NCI-H1092 (cell line): ENCODE measurements at places on chromosomes 7 and 10.
A peak's percentile ranks its signal among the peaks of the same experiment; 100 is the strongest.

GRCh38 chr7:30973292-30973691 is 9.5 kb downstream of the GHRHR start:
- DNase-seq = no peak

DNA sequence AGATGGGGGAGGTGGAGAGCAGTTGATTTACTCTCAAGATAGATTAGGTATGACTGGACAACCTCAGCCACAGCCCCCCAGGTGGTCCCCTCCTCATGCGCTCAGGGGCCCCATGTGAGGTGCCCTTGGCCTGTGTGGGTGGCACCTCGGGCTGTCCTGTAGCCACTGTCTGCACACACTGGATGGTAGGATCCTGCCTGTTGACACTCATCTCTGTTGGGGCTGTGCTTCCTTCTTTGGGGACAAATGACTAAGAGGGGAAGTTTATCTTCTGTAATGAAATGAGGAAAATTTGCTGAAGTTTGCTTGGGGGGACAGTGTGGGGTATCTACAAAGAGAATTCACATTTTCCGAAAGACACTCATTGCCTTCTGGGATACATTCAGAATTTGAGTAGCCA is 53.6 kb upstream of the ANTXRL start:
- DNase-seq = no peak

- DNase-seq = no peak
Observed at GRCh38 chr10:24983130-24983529, 30.7 kb upstream of the PRTFDC1 start.

- no peak for DNase-seq
Observed at GRCh38 chr10:94327649-94328048, 35.1 kb downstream of the NOC3L start.

GRCh38 chr7:18821554-18821953 is 295.9 kb downstream of the TWIST1 start:
- DNase-seq = no peak

- DNase-seq = no peak
Observed at GRCh38 chr7:131182446-131183058, 145.1 kb upstream of the MKLN1 start.

DNA sequence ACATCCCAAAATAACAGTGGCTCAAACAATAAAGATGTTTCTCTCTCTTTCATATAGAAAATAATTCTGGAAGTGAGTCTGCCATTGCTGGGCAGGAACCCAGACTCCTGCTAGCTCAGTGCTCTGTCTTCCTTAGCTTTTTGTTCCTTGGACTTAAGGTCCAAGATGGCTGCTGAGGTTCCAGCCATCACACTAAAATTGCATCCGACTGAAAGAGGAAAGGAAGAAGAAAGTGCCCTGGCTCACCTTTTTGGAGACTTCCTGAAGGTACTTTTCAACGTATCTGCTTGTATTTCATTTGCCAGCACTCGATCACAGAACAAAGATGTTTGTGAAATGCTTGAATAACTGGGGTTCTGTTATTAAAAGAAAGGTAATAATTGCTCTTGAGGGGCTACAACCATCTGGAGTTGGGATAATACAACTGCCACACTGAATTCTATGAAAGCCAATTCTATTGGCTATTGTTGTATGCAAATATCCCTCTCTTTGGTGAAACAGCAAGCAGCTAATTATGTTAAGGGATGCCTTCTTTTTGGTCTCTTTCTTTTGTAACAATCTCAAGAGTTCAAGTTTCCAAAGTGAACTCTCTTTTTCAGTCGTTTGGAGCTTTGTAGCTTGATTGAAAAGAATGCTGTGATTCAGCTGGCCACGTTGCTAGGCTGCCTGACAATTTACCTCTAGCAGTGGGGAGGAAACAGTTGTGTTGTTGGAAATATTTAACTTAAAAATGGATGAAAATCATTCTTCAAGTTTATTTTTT is 83.9 kb downstream of the BAMBI start:
- DNase-seq = no peak

- no peak for DNase-seq
Observed at GRCh38 chr10:131872011-131872826, 28.6 kb upstream of the PPP2R2D start.

DNA sequence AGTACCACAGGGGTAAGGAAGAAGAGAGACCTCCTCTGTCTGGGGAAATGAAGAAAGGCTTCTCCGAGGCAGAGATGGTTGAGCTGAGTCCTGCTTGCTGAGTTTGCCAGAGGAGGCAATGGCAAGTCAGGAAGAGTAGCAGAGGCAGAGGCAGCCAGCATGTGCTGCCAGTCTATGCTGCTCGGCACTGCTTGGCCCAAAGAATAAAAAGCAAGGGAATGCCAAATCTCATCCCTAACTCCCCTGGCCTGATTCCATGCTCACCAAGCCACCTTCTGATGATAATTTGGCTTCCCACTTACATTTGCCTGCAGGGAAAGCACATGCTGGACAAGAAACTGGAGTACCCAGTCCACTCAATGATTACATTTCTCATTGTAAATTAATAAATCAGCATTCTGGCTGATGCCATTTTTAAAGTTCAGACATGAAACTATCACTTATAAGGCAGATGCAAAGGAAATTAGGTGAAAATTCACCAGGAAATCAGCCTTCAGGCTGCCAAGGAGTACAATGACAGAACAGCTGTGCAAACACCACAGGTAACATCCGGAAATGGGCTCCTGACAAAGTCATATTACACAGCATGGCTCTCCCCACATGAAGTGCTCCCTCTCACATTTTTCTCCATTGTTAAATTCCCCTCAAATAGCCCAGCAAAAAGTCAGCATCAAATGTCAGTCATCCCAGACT is 245.9 kb downstream of the MTERF1 start:
- peak; percentile 93 for DNase-seq

- DNase-seq = no peak
Observed at GRCh38 chr10:43046288-43046991, 30.4 kb upstream of the RET start.

DNA sequence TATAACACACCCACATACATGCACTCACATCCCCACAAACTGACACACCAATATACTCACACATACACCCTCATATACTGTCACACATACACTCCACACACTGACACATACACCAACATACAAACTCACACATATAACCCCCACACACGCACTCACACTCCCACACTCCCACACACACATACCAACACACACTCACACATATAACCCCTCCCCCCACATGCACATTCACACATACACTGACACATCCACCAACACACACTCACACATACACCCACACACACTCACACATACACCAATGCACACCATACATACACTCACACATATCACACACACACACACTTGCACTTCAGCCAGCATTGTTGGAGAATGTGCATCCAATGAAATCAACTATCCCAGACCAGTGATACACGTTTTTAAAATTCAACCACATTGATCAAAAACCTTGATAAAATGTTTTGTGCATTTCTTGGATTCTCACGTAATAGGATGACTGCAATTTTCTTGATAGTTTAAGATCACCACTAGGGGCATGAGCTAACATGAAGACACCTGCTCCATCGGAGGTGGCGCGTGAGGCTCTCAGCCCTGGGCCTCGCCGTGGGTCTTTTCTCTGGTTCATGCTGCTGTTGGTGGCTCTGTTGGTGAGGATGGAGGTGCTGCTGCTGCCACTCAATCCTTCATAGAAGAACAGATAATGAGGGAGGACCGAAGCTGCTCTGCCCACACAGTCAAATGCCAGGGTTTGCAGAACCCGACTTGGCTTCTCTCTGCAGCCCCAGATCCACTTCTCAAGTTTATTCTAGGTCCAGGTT is 32.1 kb upstream of the CHST15 start:
- DNase-seq = no peak

- DNase-seq = no peak
Observed at GRCh38 chr7:22872096-22872807, 49.6 kb upstream of the TOMM7 start.

DNA sequence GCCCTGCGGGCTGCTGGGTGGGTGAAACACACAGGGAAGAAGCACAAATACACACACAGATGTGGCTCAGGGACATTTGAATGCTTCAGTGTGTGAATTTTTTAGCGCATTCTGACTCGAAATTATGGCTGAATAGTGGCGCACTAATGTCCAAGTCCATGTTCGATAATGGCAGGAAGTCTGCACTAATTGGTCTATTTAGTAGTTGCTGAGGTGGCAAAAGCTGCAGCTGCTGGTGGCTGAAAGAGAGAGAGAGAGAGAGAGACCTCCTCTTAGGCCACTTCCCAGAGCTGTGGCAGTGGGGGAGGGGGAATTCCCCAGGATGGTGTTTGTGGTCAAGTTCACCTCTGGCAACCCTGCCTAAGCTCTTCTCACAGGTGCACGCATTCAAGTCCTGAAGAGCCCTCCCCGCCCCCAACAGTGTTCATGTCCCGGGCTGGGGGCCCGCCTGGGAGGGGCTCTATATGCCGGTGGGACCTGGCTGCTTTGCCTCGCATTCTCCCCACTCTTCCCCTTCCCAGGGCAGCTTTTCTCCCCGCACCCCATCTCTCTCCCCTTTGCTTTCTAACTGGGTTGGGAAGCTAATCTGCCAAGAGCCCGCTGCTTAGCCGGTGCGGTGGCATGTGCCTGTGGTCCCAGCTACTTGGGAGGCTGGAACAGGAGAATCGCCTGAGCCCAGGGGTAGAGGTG is 6.0 kb upstream of the MNX1 start:
- DNase-seq = no peak

- no peak for DNase-seq
Observed at GRCh38 chr7:117665368-117665767, 185.5 kb downstream of the CFTR start.

- DNase-seq = no peak
Observed at GRCh38 chr7:134669845-134670373, 23.3 kb downstream of the BPGM start.

DNA sequence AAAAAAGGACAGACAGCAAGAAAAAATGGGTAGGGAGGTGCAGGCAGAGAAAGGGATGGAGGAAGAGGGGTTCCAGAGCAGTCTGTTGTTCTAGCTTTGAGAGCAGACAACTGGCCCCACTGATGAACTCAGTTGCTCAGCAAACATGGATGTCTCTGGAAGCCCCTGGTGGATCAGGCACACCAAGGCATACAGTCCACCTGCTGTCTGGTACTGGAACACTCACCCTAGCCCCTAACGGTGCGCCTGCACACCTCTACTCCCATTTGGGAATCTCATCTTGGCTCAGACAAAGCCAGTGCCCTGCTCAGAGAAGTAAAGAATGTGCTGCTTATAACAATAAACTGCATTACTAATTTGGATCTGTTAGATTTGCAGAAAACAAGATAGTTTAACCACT is 7.7 kb downstream of the MACROH2A2 start:
- no peak for DNase-seq

- no peak for DNase-seq
Observed at GRCh38 chr10:124057601-124058000, 35.8 kb downstream of the CHST15 start.

DNA sequence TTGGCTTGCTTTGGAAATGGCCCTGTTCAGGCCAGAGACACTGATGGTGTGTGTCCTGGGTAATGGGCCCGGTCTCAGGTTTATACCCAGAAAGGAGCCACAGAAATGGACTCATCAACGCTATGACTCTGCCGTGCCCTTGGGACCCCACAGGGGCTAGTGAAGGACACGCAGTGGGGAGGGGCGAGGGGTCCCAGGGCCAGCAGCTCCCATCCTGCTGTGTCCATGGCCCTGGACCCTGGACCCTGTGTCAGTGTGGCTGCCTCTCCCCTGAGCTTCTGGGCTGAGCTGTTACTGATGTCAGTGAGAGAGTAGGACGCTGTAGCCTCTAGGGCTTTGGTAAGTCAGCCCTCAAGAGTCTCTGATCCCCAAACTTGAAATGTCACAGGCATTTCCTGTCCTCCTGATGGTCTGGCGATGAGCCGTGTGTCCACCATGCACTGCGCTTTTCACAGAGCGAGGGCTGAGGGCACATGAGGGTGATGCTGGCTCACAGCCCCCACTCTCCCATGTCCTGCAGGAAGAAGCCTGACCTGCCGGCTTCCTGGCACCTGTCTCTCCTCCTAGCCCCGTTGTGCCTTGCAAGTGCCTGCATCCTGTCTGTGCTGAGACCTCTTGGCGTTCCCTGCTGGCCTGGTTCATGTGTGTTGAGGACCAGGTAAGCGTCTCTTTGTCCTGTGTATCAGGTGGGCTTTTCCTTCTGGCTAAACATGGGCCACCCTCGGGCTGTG is 4.4 kb downstream of the ZNF316 start:
- no peak for DNase-seq

- no peak for DNase-seq
Observed at GRCh38 chr7:108623220-108623619, 53.5 kb downstream of the DNAJB9 start.

DNA sequence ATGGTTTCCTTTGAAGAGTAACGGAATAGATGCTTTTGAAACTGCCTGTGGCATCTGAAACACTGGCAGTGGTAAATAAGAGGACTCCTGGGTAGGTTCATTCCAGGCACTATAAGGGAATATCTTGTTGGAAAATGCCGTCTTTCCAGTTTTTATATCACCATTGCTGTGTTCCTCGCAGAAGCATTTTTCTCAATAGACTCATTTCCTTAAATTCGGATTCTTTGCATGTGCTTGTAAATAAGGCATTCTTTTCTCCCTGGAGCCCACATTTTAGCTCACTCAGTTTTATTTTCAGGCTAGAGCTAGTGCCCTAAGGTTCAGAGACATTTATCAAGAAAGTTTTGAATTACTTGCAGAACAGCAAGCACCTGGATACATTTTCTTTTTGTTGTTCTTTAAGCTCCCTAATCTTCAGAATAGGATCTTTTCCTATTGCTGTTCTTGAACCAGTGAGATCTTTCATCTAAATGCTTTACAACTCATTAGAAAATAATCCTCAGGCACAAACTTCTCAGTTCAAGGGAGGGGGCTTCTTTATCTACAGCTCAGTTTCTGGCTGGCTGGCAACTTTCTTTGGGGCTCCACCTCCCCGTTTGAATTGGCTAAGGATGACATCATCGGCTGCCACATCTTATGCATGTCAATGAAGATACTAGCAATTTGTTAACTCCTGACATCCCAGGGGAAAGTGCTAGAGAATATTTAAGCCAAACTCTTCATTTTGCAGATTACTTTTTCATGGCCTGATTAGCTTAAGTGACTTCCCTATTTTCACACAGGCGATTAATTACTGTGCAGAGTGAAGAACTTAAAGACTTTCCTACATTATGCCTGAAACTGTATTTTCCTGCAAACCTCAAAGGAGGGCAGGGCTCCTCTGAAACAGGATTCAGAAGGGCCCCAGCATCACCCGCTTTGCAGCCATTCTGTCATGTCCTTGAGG is 133.7 kb upstream of the RSU1 start:
- no peak for DNase-seq

DNA sequence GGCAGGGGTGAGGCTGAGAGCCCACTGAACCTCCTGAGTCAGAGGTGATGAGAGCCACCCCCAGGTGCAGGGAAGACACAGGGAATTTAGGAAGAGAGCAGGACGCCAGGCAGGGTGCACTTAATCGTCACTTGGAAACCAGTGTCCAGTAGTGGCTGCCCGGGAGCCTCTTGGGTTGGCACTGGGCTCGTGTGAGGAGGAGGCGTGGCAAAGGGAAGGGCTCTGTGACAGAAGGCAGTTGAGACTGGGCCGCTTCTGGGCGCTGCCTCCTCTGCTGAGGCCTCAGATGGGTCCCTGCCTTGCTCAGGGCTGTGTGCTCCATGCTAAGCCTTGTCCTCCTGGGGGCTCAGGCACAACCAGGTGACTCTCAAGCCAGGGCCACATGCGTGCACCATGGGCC is 13.3 kb downstream of the RET start:
- no peak for DNase-seq
